ENCODE measurements at places on chromosomes 7 and 10. TPM values are rescaled to one million over a fixed set of nuclear protein-coding genes. Genes with fewer than 3 reads are reported as not detected.

Gene PAPOLB
- 0.07 TPM for total RNA-seq

Gene MAP3K8
- total RNA-seq, result 37.3 TPM

Gene PCDH15
- total RNA-seq, result 1.3 TPM

Gene CCL26
- total RNA-seq, result 1.00 TPM

Gene GPR85
- total RNA-seq, result 5.0 TPM

Gene ASAH2
- total RNA-seq, result 5.4 TPM

Gene CRTAC1
- 5.3 TPM for total RNA-seq

Gene MSMB
- 5.6 TPM for total RNA-seq

Gene ASB10
- not detected for total RNA-seq

Gene ASIC3
- total RNA-seq, result 2.2 TPM

Gene SFRP5
- 9.6 TPM for total RNA-seq

Gene STEAP1B
- not detected for total RNA-seq

Gene DPP6
- total RNA-seq, result 4.1 TPM

Gene CPED1
- 45.4 TPM for total RNA-seq

Gene ZNF365
- 0.63 TPM for total RNA-seq

Gene NOC3L
- total RNA-seq, result 17.2 TPM

Gene CYP2E1
- total RNA-seq, result 0.62 TPM

Gene VGF
- total RNA-seq, result 4.2 TPM

Gene SUMF2
- total RNA-seq, result 125 TPM

Gene FAM13C
- total RNA-seq, result 10.1 TPM

Gene LRRN3
- total RNA-seq, result 4.9 TPM

Gene TMEM176B
- 98.5 TPM for total RNA-seq

Gene FRMD4A
- total RNA-seq, result 88.9 TPM

Gene ASNS
- 50.5 TPM for total RNA-seq

Gene ACSM6
- not detected for total RNA-seq

Gene ERVW-1
- 1.2 TPM for total RNA-seq

Gene PDCD4
- total RNA-seq, result 122 TPM

Gene MKX
- 0.36 TPM for total RNA-seq

Gene RBM33
- total RNA-seq, result 67.2 TPM

Gene SLC16A12
- total RNA-seq, result 3.7 TPM

Gene DNAJC9
- 41.8 TPM for total RNA-seq

Gene CNTNAP2
- total RNA-seq, result 26.8 TPM

Gene IRF5
- 2.5 TPM for total RNA-seq

Gene ST8SIA6
- total RNA-seq, result 1.0 TPM

Gene GSTO1
- 74.1 TPM for total RNA-seq

Gene RSPH10B
- 0.85 TPM for total RNA-seq

Gene GRID2IP
- 1.6 TPM for total RNA-seq

All from type B pancreatic cell (in vitro differentiated cells).